Activated CD8-positive, alpha-beta memory T cell treated with anti-CD3 and anti-CD28 coated beads for 48 hours (primary cell): ENCODE measurements at places on chromosomes 1 and 21.

- DNase-seq: no peak
Observed at GRCh38 chr1:96538111-96538641, 183.4 kb upstream of the PTBP2 start.

DNA sequence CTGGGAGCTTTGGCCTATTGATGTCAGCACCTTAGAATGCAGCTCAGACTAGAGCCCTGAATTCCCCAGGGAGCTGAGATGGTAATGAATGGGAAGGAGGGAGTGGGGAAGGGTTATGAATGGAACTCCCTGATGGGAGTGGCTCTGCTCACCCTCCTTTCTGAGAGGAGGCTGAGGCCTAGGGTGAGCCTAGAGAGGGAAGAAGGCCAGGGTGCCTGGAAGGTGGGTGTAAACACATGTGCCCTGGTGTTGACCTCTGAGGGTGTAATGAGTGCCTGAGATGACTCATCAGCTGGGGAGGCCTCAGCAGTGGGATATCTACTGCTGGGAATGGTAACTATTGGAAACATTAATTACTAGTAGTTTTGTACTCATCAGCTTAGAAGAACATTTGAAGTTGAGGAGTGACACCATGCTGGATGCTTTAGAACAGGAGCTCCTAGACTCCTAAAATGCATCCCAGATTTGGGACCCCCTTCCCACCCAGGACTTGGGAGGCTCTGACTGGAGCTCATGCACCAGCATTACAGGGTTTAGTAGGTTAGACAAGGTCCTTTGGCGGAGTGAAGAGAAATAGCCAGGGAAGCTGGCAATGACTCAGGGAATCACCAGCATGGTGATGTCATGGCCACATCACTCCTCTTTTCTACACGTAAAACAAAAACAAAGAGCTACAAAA is 16.0 kb upstream of the PIGV start:
- DNase-seq: no peak

DNA sequence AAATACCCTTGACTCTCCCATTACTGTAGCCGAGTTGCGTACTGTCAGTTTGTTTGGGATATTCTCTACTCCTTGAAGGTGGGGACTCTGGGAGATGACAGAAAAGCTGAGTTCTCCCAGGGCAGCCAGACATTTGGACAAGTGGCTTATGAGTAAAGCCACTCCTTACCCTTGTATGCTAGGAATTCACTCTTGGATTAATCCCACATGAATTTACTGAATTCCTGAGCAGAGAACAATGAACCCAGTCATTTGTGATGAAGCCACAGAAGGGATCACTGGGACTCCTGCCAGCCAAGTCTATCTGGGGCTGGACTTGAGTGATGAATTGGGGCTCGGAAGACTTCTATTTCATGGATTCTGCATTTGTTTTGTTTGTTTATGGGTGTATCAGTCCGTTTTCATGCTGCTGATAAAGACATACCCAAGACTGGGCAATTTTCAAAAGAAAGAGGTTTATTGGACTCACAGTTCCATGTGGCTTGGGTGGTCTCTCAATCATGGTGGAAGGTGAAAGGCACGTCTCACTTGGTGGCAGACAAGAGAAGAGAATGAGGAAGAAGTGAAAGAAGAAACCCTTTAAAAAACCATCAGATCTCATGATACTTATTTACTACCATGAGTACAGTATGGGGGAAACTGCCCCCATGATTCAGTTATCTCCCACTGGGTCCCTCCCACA is 25.1 kb downstream of the C1orf116 start:
- DNase-seq: no peak

DNA sequence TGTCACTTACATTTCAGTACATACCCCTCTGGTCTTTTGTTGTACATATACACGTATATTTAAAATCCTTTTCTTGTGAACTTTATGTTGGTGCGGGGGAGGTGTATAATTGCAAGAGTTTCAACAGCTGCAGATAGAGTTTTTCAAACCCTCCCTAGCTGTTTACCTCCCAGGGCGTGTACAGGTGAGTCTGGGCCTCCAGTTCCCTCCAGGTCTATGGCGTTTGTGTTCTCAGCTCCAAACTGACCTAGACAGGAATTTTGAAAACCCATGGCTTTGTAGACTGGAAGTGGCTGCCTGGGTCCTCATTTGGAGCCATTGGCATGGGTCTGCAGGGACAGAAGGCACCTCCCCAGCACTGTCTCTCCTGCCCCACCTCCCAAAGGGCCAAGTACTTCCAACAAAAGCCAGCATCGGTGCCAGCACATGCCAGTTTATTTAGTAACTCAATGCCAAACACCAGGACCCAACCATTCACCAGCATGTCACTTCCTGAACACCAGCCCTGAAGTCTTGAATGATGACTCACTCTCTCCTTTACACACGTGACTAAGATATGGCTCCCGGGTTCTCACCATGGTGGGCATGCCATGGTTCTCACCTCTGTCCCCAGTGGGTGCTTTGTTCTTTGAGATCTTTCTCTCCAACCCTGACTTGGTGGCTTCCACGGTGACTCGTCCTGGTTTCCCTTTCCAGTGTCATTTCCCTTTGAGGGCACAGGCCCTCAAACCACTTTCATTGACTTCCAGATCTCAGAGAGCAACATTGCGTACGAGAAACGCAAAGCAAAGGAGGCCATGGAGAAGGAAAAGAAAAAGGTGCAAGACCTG is 57.3 kb upstream of the EFHD2 start:
- peak; percentile 26 for DNase-seq

- DNase-seq: no peak
Observed at GRCh38 chr1:53580739-53581475, 121.7 kb downstream of the DMRTB1 start.

DNA sequence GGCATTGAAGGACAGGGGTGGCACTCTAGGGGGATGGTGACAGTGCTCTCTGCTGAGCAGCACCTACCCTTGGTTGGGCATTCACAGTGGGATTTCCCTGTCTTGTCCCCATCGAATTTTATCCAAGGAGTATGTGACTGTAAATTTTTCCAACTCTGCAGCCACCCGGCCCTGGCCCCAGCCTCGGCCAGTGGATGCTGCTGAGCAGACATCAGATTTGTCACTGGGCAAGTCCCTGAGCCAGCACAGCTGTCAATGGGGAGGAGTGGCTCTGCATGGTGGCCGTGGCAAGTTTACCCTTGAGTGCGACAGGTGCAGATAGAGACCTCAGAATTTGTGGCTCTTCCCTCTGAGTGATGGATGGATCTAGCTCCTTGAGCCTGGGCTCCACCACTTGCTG is 240.2 kb upstream of the CSF3R start:
- DNase-seq: no peak
